ENCODE measurements at places on chromosomes 1 and 21.
A peak's percentile ranks its signal among the peaks of the same experiment; 100 is the strongest.

GRCh38 chr21:42401820-42402251, 1.9 kb upstream of the UBASH3A start:
- DNase-seq, result no peak

GRCh38 chr1:161096530-161096929, 1.6 kb upstream of the KLHDC9 start:
- peak; percentile 48 for DNase-seq

DNA sequence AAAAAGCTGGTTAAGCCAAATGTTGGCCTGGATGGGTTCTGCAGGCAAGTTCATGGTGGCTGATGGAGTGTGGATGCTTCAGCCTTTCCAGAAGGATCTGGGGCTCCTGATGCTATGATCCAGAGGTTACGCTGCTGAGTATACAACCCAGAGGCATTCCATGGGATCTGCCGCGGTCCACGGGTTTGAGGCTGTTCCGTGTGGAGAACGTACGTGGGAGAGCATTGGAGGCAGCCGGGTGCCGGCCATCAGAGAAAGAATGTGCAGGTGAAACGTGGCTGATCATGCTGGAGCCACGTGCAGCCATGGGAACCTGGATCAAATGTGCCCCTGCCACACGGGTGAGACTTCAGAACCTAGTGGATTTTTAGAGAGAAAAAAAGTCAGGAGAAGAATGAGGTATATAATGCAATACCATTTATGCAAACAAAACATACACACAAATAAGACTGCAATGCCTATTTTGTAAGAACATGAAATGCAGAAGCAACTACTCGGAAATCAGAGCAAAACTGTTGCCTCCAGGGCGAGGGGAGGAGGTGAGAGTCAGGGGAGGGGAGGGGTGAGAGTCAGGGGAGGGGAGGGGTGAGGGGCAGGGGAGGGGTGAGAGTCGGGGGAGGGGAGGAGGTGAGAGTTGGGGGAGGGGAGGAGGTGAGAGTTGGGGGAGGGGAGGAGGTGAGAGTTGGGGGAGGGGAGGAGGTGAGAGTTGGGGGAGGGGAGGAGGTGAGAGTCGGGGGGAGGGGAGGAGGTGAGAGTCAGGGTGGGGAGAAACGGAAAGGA, 116.5 kb upstream of the C1orf174 start:
- DNase-seq, result no peak

DNA sequence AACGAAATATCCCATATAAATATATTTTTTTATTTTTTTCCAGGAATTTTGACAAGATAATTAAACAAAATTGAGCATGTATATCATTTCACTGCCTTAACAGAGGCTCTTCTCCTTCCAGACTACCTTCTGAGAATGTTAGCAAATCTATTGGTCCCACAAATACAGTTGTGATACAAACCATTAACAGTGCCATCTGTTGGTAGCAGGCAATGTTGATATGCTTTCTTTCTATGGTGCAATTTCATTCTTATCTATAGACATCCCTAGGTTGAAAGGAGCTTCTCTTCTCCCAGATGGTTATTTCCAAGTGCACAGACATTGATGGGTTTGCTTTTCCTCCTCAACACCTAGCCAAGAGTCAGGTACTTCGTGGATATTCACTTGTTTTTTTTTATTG, 303.6 kb downstream of the USH2A start:
- no peak for DNase-seq

- DNase-seq, result peak; percentile 49
Measured at GRCh38 chr1:172351754-172352161, 68.7 kb upstream of the C1orf105 start.

- DNase-seq, result no peak
Measured at GRCh38 chr1:214958486-214958885, 124.1 kb upstream of the KCNK2 start.

- DNase-seq, result no peak
Measured at GRCh38 chr1:98086156-98086555, 165.3 kb upstream of the DPYD start.

DNA sequence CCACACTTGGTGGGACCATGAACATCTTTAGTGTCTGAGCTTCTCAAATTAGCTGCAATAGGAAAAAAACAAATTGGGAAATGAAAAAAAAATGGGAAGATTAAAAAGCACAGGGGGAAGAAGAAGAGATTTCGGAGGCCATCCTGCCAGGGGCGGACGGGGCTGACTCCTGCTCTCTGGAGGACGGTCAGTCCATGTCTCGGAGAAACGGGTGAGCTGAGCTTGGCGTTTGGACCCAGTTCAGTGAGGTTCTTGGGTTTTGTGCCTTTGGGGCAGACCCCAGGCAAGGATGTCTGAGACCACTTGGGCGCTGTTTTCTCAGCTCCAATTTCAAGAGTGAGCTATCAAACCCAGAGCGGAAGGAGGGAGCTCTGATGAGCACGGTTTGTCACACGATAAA, 123.9 kb downstream of the PRDM2 start:
- no peak for DNase-seq

- DNase-seq, result no peak
Measured at GRCh38 chr1:227621211-227621610, 57.9 kb downstream of the ZNF678 start.

DNA sequence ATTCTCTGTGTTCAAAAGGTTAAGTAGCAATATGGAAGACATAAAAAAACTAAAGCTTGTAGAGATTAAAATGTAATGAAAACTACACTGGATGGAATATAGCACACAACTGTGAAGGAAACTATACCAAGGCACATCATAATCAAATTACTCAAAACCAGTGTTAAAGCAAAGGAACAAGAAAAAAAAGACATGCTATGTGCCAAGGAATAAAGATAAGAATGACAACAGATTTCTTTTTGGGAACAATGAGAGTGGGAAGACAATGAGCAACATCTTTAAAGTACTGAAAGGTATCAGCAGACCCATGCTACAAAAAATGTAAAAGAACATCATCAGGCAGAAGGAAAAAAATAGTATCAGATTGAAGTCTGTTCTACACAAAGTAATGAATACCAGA, 157.8 kb downstream of the VPS13D start:
- DNase-seq, result no peak

- no peak for DNase-seq
Measured at GRCh38 chr1:231423648-231424047, 1.6 kb upstream of the EGLN1 start.

DNA sequence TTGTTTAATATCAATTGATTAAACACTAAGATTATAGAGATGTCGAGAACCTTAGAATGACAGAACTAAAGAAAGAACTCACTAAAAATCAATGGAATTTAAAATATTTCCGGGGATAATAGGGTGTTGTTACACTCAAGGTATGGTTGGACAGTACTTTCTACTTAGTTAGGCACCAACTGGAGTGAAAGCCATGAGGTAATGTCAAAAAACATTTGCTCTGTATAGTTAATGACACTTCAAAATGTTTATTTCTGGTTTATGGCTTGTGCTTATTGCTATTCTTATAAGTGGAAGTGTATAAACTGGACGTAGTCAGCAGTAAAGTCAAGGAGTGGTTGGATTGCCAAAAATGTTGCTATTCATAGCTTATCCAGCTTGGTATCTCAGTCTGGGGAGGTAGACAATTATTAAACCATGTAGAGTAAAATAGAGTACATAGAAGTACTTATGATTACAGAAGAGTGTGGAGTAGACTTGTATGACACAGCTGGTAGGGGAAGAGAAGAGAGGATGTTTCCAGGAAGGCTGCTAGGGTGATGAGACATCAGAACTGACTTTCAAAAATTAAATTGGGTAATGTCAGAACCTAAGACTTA, 56.5 kb upstream of the BMP8A start:
- DNase-seq, result no peak

DNA sequence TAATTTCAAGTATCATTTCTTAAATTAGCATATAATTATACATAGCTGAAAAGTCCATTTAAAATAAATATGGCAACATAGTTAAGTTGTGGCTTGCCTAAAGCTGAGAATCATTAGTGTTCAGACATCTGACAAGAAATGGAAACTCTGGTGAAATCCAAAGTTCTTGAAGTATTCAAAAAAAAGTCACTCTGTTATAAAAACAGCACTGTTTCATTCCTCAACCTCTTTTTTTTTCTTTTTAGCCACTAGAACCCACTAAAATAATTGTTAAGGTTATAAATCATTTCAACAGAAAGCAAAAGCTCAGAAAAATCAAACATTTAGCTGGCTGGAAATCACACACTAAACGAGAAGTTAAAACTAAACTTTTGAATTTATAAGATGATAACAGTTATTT, 476.7 kb downstream of the LTN1 start:
- no peak for DNase-seq

DNA sequence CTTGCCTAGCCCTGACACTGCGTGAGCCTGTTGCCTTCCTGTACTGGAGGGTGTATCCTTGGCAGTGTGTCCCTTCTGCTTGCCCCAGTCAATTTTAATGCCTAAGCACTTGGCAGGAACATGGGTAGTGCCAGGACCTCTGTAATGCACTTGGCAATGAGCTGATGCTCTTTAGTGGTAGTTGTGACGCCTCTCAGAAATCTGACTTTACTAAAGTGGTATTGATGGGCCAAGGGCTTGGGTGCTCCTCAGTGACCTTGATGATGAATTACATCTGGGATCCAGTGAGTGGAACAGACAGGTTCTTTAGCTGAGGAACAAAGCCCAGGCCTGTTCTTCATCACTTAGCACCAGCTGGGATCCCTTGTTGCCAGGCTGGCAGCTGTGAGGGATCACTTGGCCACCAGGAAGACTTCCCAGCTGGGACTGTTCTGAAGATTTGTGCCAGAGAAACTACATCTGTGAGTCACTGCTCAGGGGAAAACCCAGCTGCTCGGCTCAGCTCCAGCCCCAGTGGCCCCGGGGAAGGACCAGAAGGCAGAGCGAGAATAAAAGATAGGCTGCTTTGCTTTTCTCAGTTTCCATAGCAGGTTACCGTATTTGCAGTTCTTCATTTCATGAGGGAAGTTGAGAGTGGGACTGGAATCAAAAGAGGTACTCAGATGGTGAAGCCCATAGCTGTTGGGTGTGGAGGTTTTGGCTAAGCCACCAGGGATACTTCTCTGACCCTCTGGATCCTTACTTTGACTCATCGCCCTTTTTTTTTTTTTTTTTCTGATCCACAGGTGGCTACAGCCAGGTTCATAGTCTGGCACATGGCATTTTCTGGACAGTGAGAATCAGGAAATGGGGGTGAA, 28.5 kb upstream of the KCNA2 start:
- DNase-seq, result peak; percentile 69

DNA sequence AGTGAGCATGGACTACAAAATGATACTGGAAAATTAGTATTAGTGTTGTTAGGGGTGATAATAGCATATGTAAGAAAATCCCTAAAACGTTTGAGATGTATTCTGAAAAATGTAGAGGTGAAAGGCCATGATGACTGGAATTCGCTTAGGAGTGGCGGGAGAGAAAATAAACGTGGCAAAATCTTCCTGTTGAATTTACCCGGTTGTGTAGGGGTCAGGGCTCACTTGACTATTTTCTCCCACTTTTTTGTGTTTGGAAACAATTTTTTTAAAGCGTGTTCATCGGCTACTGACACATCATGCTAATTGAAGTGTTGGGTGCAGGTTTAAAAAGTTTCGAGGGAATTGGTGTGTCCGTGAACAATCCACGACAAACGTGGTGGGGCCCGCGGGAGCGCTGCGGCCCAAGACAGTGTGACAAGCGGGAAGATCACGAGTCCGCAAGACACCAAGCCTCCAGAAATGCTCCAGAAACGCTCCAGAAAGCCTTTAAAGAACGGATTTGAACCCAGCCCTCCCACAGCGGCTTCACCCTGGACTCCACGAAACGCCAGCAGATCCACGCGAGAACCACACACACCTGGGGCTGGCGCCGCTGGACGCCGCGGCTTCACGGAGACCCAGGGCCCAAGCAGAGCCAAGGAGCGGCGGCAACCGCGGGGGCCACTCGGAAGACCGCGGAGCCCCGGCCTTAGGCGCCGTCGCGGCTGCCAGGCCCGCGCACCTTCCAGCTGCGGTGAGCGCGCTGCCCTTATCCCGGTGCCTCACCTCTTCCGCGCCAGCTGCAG, 573 bp downstream of the PSMG1 start:
- DNase-seq, result no peak

DNA sequence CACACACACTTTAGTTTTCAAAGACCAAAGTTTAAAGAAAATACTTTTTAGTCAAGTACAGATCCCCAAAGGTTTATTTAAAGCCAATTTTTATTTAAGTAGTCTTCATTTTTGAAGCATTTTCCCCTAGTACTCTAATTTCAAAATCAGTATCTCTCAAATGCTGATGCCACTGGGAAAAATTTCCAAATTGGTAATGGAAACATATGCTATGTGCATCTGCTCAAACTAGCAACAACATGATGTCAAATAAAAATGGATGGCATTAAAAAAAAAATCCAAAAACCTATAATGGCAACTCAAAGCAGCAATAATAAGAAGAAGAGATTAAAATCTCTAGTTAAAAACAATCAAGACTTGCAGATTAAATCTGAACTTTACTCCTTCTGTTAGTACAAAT, 58.6 kb downstream of the ZNHIT6 start:
- DNase-seq, result no peak

DNA sequence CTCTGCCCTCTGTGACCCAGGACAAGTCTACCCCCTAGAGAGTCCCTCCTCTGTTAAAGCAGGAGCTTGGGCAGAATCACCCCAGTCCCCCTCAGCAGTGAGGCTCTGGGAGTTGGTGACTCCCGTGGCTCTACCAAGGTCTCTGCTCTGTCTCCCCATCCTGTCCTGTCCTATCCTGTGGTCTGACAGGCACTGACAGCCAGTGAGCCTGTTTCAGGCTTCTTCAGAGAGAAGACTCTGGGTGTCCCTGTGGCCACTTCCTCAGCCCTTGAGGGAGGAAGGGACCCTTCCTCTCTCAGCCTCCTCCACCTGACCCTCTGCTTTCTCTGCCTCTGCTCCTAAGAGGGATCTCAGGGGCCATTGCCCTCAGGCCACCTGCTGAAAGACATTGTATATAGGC, 148.7 kb downstream of the FCRL5 start:
- DNase-seq, result no peak

Measured in left hindlimb (tissue), 1 donor.